ENCODE measurements at places on chromosomes 2 and 18.

GRCh38 chr2:149738767-149739166, 151.2 kb upstream of the MMADHC start:
- no peak for DNase-seq

DNA sequence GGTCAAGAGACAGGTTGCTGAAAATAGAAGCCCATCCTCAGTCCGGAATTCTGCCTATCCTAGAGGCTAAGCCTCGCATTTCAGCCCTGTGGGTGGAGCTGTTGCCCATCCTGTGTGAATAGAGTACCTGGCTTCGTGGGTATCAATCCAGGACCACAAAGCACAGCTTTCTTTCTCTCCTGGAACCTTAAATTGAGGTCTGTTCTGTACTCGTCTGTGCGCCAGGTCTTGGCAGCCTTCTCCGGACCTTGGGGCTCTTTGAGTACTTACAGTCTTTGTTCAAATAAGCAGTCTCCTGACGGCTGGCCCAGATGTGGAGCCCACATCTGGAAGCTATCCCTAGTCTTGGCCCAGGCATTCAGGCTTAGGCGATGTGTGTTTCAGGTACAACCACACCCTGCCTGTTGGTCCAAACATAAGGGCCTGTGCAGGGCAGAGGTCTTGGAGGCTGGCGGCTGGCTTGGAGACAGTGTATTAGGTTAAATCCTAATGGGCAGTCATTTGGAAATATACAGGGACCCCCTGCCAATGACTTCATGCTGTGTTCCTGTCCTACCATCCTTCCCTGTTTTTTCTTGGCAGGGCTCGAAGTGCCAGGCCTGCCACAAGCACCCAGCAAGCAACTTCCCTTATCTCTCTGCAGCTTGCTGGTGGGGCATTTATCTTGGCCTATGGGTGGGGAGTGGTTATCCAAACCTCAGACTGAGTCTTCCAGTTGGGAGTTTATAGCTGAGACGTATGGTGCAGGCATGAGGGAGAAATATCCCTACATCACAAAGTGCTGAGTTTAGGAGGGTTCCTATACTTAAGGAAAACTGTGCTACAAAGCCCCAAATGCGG, 294.1 kb downstream of the BCL2 start:
- DNase-seq: peak; percentile 20

DNA sequence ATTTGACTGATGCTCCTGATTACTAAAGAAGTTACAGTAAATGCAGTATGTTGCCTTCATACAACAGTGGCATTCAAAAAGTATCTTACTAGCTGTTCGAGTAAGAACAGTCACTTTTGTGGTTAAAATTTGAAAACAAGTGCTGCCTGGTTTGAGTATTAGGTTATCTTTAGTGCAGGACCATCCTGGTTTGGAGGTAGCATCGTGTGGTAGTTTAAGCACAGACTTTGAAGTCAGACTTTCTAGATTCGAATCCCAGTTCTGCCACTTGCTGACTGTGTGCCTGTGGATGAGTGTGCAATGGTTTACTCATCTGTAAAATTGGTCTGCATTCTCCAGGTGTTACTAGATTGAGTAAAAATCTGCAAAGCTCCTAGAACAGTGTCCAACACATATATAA, 96.8 kb downstream of the SGPP2 start:
- DNase-seq: no peak

GRCh38 chr2:212135739-212136138, 402.9 kb downstream of the ERBB4 start:
- DNase-seq: peak; percentile 69

DNA sequence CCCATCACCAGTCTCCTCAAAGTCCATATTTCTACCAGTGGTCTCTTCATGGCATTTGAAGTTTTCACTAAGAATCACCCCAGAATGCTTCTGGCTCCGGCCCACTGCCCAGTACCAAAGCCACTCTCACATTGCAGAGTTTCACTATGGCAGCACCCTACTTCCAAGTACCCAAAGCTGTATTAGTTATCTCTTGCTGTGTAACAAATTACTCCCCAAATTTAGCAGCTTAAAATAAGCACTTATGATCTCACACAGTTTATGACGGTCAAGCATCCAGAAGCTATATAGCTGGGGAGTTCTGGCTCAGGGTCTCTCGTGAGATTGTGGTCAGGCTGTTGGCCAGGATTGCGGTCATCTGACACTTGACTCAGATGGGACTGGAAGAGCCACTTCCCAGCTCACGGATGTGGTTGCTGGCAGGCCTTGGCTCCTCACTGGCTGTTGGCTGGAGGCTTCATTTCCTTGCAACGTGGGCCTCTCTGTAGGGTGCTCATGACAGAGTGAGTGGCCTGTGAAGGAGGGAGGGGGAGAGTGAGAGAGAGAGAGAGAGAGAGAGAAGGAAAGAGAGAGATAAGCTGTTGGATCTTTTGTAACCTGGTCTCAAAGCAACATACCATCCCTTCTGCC, 189.5 kb downstream of the CTIF start:
- no peak for DNase-seq

Data from NCI-H2081 (cell line).